ENCODE measurements at places on chromosomes 5 and 9.
A peak's percentile ranks its signal among the peaks of the same experiment; 100 is the strongest.

GRCh38 chr9:111037356-111037707, 938 bp downstream of the LPAR1 start:
- DNase-seq: no peak

DNA sequence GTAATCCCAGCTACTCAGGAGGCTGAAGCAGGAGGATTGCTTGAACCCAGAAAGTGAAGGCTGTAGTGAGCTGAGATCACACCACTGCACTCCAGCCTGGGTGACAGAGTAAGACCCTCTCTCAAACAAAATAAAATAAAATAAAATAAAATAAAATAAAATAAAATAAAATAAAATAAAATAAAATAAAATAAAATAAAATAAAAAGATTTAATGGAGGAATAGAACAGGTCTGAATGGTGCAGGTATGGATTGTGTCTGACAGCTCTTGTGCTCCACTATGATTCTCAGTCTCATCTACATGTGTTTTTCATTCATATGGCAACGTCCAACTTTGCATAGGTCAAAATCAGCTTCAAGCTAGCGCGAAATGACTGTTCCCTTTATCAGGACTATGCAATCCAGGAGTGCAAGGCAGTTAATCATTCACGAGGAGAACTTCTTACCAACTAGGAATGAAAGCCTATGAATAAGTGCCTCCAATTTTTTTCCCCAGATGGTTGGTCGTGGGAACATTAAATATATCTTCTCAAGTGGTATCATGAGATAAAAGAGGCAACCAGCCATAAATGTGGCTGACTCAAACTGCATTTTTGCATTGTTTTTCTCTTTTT, 1392.3 kb upstream of the CDH9 start:
- DNase-seq: no peak

DNA sequence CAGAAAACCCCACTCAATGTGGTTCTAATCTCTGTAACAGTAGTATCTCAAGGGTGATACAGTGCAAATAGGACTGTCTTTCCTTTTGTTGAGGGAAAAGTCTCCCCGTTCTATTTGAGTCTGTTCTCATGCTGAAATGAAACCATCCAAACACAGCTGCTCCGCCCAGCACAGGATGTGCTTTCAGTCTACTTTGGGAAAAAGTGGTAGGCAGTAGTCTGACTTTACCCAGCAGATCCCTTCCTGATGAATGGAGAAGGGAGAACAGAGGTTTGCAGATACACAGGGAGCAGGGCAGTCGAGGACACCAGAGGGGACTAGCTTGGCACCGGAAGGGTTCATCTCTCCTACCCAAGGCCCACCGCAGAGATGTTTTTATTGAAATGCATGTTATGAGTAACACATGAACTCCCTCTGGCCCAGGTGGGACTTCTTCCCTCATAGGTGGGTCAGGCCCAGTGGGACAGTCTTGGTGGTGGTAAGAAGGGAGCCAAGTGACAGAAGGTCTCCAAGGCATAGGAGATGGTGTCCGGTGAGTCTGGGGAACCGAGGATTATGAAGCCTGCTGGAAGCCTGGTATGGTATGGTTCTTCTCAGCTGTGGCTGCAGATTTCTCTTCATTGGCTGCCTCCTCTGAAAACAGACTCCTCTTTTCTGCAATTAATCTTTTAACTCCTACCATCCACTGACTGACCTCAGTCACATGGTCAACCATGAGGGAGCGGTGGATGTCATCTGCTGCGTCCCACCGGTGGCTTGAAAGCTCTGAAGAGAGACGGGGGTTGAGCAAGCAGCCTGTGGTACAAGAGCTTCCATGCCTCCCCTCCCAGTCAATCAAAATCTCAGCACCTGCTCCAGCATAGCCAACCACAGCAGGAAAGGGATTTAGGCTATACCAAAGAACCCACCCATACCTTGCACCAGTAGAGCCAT, 3.0 kb downstream of the EIF4EBP3 start:
- no peak for DNase-seq

- DNase-seq: peak; percentile 47
Observed at GRCh38 chr5:160508780-160509361, 87.2 kb downstream of the PTTG1 start.

DNA sequence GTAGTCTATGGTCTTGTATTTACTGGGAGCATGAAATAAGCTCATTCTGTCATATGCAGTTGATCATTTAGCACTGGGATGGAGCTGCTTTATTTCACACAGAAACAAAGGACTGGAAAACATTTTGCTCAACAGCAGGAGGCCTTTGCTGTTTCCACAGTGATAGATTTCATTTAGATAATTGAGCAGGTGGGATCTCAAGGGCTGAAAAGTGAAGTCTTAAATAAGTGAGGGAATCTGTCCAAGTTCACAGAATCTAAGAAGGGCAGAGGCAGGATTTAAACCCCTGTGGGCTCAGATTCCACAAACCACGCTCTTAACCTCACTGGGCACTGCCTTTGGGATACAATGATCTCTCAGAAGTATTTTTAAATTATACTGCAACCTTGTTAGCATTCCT, 47.8 kb downstream of the PRLR start:
- no peak for DNase-seq

- DNase-seq: no peak
Observed at GRCh38 chr5:136145030-136145429, 12.4 kb downstream of the SMAD5 start.

GRCh38 chr5:149959406-149960236, 937 bp upstream of the SLC26A2 start:
- DNase-seq: peak; percentile 58

- no peak for DNase-seq
Observed at GRCh38 chr5:58737671-58738070, 154.8 kb downstream of the RAB3C start.

Measured in stimulated activated naive CD4-positive, alpha-beta T cell treated with Interleukin-2 at 50 U/mL for 16 hours (primary cell).